Heart right ventricle (tissue), 16 donors: ENCODE measurements at places on chromosomes 2 and 18. TPM values are rescaled to one million over a fixed set of nuclear protein-coding genes. Genes with fewer than 3 reads are reported as not detected.

Gene SOCS6
- 26.1 TPM for total RNA-seq

Gene HOXD8
- 1.5 TPM for total RNA-seq

Gene PID1
- 5.3 TPM for total RNA-seq

Gene CHRND
- total RNA-seq, result not detected

Gene TNFAIP6
- total RNA-seq, result 1.7 TPM

Gene ALK
- 0.24 TPM for total RNA-seq

Gene SULT1C4
- total RNA-seq, result 4.9 TPM

Gene CD207
- 0.25 TPM for total RNA-seq

Gene IMMT
- total RNA-seq, result 281 TPM

Gene LYG2
- total RNA-seq, result not detected

DNA sequence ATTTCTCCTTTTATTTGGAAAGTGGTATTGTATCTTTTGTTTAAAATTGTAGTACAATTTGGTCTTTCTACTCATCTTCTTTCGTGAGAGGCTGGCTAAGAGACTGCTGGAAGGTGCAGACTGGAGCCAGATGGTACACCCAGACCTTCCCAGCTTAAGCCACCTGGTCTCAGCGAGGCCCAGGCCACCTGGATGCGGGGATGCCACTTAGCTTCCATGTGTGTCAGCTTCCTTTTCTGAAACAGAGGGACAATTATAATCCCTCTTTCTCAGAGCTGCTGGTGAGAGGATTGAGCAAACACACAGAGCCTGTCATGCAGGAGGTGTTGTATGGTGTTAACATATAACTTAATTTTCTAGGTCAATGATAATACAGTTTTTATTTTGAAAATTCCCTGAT is 17.4 kb downstream of the FARP2 start:
- no peak for DNase-seq

DNA sequence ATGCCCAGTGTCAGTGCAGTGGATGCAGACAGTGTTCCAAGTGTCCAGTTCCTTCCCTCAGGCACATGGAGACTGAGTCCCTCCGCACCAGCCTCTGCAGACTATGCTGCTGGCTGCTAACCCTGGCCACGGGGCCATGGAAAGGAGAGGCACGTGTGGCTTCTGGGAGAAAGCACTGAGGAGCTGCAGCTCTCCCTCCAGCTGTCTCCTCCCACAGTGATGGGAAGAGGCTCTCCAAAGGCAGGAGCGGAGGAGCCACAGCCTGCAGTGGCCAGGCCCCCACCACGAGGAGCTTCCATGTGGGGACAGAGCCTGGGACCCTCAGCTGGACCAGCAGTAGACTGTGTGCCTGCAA is 141.1 kb downstream of the NDUFA10 start:
- no peak for DNase-seq

GRCh38 chr2:78967294-78967693 is 58.2 kb upstream of the REG3G start:
- no peak for DNase-seq

GRCh38 chr2:85911814-85912692 is 23.3 kb upstream of the ST3GAL5 start:
- DNase-seq, result no peak

DNA sequence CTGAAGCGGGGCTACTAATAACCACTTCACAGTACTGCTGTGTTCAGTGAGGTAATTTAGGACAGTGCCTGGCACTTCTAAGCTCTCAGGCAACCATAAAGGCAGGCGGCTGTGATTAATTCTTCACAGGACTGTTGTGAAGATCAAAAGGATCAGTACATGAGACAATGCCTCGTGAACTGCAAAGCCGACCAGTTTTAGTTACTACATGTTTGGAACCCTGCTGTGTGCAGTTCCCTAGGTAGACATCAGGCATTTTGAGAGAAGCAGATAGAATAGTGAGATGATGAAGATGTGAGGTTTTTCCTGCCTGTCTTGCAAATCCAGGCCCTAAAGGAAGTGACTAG is 19.1 kb downstream of the EFHD1 start:
- DNase-seq, result no peak

GRCh38 chr18:75338631-75339030 is 88.9 kb downstream of the SMIM21 start:
- no peak for DNase-seq

- DNase-seq, result no peak
Observed at GRCh38 chr2:120938045-120938771, 202.5 kb downstream of the GLI2 start.

GRCh38 chr2:107760620-107761364 is 65.9 kb upstream of the RGPD4 start:
- DNase-seq, result no peak

DNA sequence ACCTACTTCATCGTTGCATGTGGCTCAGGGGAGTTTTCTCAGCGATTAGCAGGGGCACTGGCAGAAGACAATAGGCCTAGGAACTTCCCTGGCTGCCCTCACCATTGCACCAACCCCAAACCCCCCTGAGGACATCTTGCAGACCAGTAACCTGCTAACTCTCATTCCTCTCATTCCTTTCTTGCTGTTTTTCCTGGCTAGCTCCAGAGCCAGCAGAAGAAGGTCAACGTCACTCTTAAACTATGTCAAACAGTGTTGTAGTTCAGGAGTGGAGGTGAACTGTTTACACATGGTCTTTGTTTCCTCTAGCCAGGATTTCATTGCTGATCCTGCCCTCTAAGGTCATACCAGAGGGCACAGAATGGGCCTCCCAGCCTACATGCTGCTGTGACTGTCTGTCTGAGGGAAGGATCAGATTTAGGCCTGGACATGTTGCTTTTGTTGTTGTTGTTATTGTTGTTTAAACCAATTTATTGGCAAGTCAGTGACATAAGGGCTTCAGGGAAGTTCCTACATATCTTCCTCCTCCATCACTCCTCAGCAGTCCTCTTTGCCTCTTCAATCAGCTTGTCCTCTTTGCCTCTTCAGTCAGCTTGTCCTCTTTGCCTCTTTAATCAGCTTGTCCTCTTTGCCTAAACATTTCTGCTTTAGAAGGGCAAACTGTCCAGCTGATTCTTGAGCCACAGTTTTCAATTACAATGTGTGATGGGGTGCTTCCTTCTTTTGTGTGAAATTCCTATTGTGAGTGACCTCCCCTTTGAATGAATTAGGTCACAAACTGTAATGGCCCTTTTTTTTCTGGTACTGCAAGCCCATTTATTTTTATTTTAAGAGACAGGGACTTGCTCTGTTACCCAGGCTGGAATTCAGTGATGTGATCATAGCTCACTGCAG is 471.9 kb upstream of the TNP1 start:
- no peak for DNase-seq

- no peak for DNase-seq
Observed at GRCh38 chr18:2891526-2892431, 45.0 kb downstream of the EMILIN2 start.

DNA sequence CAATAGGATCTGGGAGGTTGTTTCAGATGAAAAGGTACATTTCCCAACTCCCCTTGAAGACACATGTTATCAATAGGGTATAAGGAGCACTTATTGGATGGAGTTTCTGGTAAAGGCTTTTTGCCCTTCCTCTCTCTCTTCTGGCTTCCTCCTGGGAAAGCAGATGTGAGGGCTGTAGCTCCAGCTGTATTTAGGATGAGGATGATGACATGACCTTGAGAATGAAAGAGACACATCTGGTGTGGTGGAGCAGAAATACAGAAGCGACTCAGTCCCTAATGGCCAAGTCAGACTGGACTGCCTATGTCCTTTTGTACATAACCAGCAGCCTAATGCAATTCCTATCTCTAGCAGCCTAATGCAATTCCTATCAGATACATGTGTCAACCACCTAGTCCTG is 100.9 kb upstream of the NXPH2 start:
- DNase-seq, result no peak

DNA sequence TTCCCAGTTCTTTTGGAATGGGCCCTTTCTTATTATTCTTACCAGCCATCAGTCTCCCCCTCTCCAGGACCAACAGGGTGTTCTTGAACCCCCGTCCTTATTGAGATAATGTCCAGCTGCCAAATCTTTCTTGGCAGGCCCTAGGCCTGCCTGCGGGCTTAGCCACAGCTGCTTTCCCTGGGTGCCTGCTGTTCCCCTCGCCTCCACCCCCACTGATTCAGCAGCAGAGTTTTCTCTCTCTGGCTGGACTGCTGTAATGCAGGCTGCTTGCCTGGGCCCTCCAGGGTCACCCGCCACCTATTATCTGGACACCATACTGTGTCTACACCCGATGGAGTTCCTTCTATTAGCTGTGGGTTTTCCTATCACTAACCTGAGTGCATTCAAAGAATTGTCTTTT is 395.4 kb upstream of the ATP5MC3 start:
- no peak for DNase-seq

GRCh38 chr2:30157616-30158015 is 10.8 kb downstream of the YPEL5 start:
- no peak for DNase-seq

DNA sequence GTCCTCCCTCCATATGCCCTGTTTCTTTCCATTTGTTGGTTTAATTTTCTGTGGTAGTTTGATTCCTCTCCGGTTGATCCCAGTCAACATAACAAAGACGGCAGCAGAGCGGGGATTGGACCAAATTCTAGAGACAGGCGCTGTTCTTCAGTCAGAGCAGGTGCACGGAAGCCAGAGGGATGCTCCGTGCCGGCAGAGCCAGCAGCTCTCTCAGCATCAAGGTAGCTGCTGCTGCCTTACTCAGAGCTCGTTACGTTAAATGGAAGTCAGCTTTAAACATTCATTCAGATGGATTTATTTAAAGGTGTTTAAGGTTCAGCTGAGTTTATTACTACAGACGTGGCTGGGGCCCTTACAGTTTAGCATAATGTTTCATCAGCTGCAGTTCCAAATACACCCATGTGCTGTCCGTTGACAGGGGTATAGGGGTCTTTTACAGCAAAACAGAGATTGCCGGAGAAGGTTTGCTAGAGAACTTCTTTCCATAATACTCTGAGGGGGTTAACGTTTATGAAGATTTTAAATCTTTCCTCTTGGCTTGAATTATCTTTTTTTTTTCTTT is 497.2 kb upstream of the PIK3C3 start:
- DNase-seq, result no peak

DNA sequence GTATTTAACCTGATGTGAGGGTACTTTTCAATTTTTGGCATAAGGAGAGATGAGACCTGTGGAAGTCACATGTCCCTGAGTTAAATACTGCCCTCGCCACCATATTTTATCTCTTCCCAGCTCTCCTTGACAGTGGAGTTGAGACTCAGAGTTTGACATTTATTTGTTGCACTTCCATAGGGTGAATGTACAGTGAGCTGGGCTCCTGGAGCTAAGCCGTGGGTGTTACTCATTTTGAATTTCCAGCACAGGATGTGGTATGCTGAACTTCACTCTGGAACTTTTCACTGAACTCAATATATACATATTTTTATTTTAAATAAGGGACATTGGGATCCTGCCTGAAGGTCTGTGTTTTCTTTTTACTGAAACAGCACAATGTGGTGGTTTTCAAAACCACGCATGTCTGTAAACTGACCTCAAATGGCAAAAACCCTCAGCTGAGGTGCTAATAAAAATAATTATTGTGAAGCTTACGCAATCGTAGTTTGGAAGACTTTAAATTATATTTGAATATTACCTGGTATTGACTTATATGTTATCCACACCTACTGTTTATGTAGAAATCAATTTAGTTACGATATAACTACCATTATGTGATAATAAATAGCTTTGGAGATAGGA is 12.1 kb downstream of the RNF144A start:
- no peak for DNase-seq

DNA sequence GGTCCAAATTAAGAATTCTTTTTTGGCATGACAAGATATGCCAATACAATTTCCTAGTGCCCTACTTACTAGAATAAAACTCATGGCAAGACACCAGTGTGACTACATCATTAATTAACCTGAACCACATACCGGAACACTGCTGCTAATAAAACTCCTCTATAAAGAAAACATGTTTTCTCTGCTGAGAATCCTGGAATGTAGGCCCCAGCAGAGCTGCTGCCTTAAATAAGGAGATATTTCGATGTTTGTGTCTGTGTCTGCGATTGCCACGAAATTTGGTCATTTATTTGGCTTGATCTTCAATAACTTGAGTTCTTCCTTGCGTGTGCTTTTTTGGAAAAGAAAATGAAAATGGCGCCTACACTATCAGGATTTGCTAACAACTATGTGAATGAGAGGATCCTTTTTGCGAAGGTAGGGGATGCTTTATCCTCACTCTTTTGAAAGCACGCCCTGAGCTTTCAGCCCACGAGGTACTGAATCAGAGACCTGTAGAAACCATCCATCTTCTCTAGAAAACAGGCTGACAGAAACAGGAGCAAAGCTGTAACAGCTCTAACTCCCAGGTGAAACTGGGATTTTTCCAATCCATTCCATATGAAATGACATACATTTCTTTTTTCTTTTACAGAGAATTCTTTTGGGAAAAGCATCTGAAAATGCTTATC is 27.0 kb downstream of the KLF7 start:
- no peak for DNase-seq

- no peak for DNase-seq
Observed at GRCh38 chr2:45925636-45926366, 274.3 kb downstream of the PRKCE start.

DNA sequence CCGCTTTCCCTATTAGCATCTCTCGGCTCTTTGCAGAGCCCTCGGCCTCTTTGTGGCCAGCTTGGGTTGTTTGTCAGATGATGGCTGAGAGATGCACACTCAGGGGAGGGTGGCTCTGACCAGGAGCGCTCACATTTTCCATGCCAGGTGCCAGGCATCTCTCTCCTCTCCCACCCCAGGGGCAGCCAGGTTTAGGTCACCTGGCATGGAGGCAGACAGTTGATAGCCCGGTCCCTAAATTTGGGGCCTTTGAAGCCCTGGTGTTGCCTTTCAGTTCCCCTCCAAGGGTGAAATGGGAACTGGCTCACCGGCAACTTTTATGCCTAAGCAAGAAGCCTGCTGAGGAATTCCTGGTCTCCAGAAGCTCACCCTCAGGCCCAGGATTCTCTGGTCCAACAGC is 19.1 kb downstream of the LBH start:
- DNase-seq, result no peak

DNA sequence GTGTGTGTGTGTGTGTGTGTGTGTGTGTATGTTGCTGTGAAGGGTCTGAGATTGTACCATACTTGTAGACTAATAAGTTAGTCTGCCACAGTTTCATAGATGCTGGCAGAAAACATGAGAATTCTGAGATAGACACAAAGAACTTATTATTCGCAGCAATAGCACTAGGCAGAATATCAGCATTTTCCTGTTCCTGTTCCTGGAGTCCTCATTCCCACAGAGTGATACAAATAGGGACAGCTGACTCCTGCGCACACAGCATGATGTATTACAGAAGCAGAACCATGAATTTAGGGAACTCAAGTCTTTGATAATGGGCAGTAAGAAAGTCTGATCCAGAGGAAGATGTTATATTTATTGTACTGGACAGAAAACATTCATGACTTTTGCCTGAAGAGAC is 1466.3 kb downstream of the DPP10 start:
- no peak for DNase-seq

DNA sequence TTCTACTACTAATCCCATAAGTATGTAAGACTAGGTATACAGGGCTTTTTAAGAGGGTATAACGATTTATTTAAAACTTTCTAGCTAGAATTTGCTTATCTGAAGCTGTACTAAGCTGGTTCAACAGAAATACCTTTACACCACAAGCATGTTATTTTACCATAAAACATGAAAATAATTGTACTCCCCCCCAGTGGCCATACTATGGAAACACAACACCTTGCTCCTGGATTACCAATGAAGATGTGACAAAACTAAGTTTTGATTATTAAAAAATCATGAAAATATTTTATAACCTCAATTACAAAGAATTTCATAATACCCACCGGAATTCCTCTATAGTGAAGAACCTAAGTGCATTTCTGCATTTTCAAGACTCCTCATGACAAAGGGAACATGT is 27.3 kb downstream of the LPIN2 start:
- no peak for DNase-seq
